ENCODE measurements at places on chromosomes 2 and 18.

DNA sequence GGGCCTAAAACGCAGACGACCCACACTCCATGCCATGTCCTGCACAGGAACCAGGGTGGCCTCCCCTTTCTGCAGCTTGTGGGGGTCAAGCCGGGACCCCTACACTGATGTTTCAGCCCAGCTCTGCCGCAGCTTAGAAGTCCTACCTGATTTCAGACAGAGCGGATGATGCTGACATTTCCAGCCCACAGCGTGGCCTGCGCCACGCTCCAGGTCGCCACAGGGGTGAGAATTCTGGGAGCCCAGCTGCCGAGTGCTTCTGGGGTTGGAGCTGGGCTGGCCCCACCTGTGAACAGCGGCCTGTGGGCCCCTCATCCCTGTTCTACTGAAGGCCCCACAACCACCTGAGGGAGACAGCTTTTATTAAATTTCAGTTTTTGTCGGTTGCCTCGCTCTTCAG, 77.2 kb downstream of the NFATC1 start:
- no peaks in the 10 kb centered on the region for H3K27me3 ChIP-seq
- H3K27ac ChIP-seq, result no peak overlapping the region
- H3K4me3 ChIP-seq, result no peak overlapping the region

DNA sequence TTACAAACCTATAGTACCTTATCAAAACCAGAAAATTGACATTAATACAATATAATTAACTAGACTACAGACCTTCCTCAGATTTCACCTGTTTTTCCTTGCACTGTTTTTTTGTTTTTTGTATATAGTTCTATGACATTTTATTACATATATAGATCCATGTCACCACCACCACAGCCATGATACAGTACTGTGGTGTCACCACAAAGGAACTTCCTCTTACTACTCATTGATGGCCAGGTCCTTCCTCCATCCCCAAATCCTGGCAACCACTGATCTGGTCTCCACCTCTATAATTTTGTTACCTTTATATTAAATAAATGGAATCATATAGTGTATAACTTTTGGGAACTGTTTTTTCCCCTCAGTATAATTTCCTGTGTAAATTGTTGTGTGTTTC, 19.4 kb upstream of the ATP6V1B1 start:
- H3K4me3 ChIP-seq, result no peak overlapping the region
- no peaks in the 10 kb centered on the region for H3K36me3 ChIP-seq
- DNase-seq, result no peak
- H3K27ac ChIP-seq, result no peak overlapping the region

- no peak for DNase-seq
- H3K4me1 ChIP-seq, result no peaks in the 10 kb centered on the region
- H3K4me3 ChIP-seq, result no peak overlapping the region
- no peak overlapping the region for H3K27ac ChIP-seq
Observed at GRCh38 chr2:105257981-105258380, 16.4 kb downstream of the GPR45 start.

GRCh38 chr2:193253014-193253530, 1058.3 kb upstream of the TMEFF2 start:
- no peak for DNase-seq
- H3K27ac ChIP-seq, result no peak overlapping the region
- H3K36me3 ChIP-seq, result no peaks in the 10 kb centered on the region
- H3K4me3 ChIP-seq, result no peak overlapping the region

DNA sequence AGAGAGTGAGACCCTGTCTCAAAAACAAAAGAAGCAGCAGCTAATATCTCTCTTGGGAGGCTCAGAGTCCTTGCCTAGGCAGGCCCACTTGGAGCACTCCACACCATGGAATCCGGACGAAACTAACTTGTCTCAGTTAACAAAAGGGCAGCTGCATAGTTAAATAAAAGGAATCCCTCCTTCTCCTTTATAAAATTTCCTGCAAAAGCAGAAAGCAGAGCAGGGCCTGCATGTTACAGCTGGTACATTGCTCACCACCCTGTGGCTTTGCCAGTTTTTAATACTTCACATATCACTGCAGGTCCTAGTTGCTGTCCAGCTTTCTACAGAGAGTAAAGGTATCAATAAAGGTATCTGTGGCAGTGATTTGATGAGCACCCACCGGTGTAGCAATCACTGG, 93.6 kb downstream of the ASAP2 start:
- H3K4me3 ChIP-seq, result no peak overlapping the region
- H3K27me3 ChIP-seq, result no peaks in the 10 kb centered on the region
- no peak for DNase-seq
- no peaks in the 10 kb centered on the region for H3K36me3 ChIP-seq
- no peak overlapping the region for H3K27ac ChIP-seq

DNA sequence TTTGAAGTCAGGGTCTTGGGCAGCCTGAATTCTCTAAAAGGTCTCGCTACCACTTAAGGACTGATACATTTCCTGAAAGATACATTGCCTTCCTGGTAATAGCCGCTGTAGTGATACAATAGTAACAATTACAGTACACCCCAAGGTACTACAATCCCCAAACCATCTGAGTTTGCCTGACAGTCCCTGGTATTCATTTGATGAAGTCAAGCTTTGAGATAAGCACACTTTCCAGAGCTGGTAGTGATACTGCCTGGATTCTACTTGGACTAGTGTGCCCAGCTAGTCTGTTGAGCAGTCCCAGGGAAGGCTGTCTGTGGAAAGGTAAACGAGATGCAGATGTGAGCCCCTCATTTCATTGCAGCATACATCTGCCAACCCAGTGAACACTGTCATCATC, 24.4 kb upstream of the ITGB6 start:
- no peaks in the 10 kb centered on the region for H3K27me3 ChIP-seq
- no peaks in the 10 kb centered on the region for H3K36me3 ChIP-seq
- no peak overlapping the region for H3K27ac ChIP-seq
- no peak overlapping the region for H3K4me3 ChIP-seq
- DNase-seq, result no peak
- peaks cover 9% of the 10 kb centered on the region for H3K4me1 ChIP-seq

DNA sequence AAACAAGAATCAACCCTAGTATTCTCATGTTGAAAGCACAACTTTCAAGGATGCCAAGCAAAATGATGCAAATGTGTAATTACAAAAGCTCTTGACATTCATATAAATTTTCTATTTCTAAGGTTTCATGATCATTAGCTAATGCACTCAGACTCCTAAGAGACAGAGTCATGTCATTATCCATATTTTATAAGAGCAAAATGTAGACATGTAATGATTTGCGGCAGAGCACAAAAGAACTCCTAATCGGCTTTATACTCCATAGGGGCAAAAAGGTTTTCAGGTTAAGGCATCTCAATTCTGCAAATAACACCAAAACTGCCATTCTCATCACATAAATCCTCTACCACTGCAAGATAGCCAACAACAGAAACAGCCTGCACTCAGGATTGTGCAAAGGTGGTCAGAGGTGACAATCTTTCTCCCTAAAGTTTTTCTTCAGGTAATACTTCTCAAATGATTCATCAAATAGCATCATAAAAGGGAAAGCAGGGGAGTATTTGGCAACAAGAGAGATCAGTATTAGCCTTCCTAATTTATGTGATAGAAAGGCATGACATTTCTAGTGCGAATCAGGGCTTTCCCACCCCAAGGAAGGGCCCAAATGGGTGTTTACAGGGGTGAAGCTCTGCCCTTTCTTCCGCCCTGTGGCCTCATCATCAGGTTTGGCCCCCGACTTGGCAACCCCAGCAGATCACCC, 64.7 kb downstream of the STK39 start:
- H3K27ac ChIP-seq, result no peak overlapping the region
- H3K4me1 ChIP-seq, result no peaks in the 10 kb centered on the region
- peaks cover 3% of the 10 kb centered on the region for H3K27me3 ChIP-seq
- no peak for DNase-seq
- no peak overlapping the region for H3K4me3 ChIP-seq
- no peaks in the 10 kb centered on the region for H3K36me3 ChIP-seq

- H3K4me3 ChIP-seq, result no peak overlapping the region
- no peaks in the 10 kb centered on the region for H3K27me3 ChIP-seq
- no peak overlapping the region for H3K27ac ChIP-seq
- no peak for DNase-seq
- peaks cover 7% of the 10 kb centered on the region for H3K4me1 ChIP-seq
Observed at GRCh38 chr2:3248754-3249475, 128.7 kb downstream of the EIPR1 start.

- H3K27me3 ChIP-seq, result no peaks in the 10 kb centered on the region
- H3K4me1 ChIP-seq, result peaks cover 7% of the 10 kb centered on the region
- H3K4me3 ChIP-seq, result no peak overlapping the region
- H3K36me3 ChIP-seq, result 0 out of 2 replicates have a peak, but pooled peaks cover 4% of the 10 kb centered on the region
Observed at GRCh38 chr2:197232010-197232409, 78.6 kb downstream of the ANKRD44 start.

DNA sequence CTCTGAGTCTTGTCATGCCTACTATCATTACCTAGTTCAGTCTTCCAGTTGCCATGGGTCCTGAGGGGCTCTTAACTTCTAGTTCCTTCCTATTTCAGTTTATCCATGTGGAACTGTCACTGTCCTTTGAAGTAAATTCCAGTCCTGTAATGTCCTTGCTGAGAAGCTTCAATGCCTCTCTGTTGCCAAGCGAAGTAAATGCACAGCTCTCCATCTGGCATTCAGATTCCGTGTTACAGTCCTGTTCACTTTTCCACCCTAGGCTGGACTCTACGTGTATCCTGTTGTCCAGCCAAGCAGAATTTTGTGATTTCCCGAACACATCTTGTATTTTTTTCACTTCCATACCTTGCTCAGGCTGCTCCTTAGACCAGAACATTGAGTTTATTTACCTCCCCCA, 245.3 kb downstream of the BABAM2 start:
- H3K4me3 ChIP-seq, result no peak overlapping the region
- H3K36me3 ChIP-seq, result no peaks in the 10 kb centered on the region
- no peak for DNase-seq
- H3K27me3 ChIP-seq, result no peaks in the 10 kb centered on the region
